Cardiac muscle cell (in vitro differentiated cells and primary cell): ENCODE measurements at places on chromosomes 12 and 14.
A peak's percentile ranks its signal among the peaks of the same experiment; 100 is the strongest.

- DNase-seq = peak; percentile 4
These were observed 104.5 kb upstream of the FRMD6 start for GRCh38 chr14:51547260-51547659.

- peak; percentile 50 for DNase-seq
These were observed 329.8 kb upstream of the TMPO start for GRCh38 chr12:98185606-98186005.

GRCh38 chr14:24695265-24696241 lies 61.6 kb upstream of the GZMB start:
- no peak for DNase-seq

DNA sequence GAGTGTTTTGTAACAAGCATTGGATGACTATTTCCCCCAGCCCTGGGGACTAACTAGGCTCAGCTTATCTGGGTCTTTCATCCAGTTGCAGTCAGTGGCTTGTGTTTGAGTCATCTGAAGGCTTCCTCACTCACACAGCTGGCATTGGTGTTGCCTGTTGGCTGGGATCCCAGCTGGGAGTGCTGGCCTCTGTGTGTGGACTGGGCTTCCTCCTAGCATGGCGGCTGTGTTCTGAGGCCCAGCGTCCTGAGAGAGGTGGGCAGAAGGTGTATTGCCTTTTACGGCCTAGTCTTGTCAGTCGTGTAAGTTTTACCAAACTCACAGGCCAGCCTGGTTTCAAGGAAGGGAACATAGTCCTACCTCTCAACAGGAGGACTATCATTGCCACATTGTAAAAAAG lies 28.3 kb upstream of the PPP2R5C start:
- DNase-seq = peak; percentile 68

DNA sequence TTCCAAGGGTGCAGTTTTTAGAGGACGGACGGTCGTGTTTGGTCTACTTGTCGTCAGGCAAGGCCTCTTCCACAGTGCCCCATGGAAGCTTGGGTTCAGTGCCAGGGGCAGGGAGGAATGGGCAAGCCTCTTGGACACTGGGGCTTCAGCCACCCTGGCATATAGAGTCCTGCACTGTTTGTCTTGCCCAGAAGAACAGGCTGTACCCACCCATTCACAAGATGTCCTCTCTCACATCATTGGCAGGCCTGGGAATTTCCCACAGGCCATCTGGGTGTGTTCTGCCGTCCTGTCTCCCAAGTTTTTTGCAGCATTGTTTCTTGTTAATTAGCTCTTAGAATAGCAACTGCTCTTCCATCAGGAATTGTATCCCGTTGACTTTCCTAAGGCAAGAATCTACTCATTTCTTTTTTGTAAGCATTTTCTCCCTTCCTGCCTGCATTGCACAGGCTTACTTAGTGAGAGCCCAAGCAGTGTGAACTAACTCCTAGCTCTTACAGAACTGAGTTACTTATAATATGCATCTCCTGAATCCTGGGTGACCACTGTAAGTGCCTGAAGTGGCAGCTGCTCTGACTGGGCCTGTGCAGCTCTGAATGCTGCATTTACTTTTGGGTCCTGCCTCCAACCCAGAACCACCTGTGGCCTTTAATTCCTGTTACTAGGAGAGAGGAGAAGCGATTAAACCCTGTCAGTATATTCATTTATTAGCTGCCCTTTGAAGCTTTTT lies 149.4 kb upstream of the HIF1A start:
- no peak for DNase-seq

DNA sequence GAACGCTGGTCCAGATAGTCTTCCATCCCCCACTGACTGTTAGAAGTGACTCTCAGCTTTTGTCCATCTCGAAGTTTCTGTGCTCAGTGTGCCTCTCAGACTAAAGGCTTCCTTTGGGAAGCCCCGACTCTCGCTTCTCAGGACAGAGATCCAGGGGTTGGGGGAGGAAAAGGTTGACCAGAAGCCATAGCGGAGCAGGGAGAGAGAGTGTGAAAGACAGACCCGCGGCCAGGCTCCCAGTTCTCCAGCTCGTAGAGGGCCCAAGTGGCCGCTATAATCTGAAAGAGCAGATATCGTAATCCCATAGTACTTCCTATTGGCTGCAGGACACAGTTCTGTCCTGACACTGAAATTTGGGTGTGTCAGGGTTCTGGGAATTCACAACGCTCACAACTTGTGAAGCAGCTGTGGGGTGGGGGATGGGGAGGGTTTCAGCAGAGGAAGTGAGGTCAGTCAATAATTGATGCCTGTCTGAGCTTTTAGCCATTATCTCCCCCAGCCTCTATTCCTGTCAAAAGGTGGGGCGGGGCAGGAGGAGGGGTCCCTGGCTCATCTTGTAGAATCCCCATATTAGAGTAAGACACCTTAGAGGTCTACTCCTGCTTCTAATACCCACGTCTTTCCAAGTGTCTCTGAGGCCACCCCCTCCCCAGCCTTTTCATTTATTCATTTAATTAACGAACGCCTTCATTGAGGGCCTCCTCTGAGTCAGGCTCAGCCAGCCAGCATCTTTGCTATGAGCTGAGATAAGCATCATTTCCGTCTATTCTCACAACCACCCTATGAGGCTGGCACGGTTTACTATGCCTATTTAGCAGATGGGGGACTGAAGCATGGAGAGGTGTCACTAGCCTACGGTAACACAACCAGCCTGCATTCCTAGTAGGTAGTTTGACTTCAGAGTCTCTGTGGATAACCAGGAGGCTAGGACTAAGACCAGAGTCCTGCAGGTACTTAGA lies 1.6 kb upstream of the ACVRL1 start:
- DNase-seq = no peak

DNA sequence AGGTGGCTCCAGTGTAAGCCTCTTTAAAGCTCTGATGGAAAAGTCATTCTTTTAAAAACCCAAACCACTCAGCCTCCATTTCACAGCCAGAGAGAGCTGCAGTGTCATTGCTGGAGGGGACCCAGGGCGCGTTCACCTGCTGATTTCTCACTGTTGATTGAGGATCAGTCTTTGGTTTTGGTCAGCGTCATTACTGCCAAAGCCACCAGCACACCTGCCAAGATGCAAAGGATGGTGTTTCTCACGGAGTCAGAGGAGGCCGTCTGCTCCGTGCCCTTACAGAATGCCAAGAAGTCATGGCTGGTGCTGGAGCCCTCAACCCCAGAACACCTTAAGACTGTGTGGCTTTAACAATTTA lies 32.8 kb upstream of the BATF start:
- DNase-seq = no peak

GRCh38 chr14:41615011-41615595 lies 8.4 kb downstream of the LRFN5 start:
- no peak for DNase-seq

- no peak for DNase-seq
These were observed 29.0 kb downstream of the SARNP start for GRCh38 chr12:55788546-55788945.

GRCh38 chr14:79011091-79011919 lies 841.1 kb downstream of the NRXN3 start:
- DNase-seq = peak; percentile 56

DNA sequence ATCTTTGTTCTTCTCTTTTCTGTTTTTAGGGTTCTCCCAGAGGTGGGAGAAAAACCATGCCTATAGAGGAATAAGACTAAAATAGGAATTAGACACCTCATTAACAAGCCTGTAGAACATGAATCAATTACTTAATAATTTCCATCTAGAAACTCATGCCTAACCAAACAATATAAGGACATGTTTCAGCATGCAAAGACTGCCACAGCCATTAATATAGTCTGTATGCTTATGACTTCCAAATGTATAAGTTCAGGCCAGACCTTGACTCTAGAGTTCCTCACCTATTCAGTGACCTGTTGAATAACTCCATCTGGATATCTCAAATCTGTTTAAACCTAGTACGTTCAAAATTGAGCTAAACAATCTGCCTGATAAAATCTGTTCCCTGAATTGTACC lies 304.6 kb downstream of the BMP4 start:
- no peak for DNase-seq

- DNase-seq = no peak
These were observed 114.8 kb downstream of the RIMBP2 start for GRCh38 chr12:130601327-130601726.

DNA sequence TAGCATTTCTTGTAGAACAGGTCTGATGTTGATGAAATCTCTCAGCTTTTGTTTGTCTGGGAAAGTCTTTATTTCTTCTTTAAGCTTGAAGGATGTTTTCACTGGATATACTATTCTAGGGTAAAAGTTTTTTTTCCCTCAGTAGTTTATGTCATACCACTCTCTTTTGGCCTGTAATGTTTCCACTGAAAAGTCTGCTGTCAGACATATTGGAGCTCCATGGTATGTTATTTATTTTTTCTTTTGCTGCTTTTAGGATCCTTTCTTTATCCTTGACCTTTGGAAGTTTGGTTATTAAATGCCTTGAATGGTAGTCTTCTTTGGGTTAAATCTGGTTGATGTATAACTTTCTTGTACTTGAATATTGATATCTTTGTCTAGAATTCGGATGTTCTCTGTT lies 306.1 kb downstream of the FUT8 start:
- DNase-seq = no peak

- DNase-seq = no peak
These were observed 47.9 kb upstream of the ATF7IP start for GRCh38 chr12:14317362-14318146.

GRCh38 chr12:8816448-8817050 lies 5.9 kb upstream of the A2ML1 start:
- DNase-seq = no peak

DNA sequence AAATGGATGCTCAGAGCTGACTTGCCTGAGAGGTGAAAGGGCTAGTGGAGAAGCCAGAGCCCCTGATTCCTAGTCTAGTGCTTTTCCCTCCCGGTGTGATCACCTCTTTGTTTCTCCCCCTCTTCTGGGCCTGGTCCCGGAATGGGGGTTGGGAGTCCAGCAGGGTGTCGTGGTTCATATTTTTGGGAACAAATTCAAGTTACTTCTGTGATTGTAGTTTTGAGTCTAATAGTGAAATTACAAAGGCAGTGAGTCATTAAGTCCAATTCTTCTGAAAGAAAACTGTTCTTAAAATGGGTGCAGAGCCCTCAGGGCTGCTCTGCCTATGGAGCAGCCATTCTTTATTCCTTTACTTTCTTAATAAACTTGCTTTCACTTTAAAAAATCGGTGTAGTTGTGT lies 7.6 kb downstream of the SUSD6 start:
- DNase-seq = no peak

GRCh38 chr12:116299064-116299463 lies 21.6 kb upstream of the MED13L start:
- DNase-seq = no peak

DNA sequence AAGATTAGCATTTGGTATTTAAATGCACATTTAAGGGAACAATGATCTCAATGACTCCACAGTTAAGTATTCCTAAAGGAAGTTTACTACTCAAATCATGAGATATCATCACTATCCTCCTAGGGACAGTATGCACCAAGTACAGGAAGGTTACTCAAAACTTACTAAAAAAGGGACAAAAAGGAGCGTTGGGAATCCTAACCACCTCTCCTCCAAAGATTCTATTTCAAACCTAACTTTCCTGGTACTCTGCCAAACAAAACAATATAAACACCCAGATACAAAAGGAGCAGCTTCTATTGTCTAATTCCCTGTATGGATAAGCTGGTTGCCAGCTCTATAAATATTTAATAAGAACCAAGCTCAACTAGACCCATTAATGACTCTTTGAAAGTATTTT lies 377.7 kb downstream of the NUAK1 start:
- DNase-seq = no peak

DNA sequence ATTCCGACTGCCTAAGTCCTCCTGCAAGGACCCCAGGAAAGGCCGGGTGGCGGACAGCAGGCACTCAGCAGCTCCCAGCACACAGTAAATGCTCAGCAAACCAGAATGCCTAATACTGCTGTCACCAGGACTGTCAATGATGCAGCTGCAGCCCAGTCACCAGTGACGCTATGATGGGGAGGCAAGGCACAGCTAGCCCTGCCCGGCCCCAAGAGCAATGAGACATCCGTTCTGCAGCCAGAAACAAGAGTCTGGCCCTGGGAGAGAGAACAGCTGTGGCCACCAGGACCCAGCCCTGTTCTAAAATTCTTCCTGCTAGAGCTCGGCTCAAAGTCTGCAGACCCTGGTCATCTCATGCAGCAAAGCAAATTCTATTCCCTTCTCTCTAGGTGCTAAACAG lies 69.8 kb downstream of the NCOR2 start:
- peak; percentile 26 for DNase-seq

DNA sequence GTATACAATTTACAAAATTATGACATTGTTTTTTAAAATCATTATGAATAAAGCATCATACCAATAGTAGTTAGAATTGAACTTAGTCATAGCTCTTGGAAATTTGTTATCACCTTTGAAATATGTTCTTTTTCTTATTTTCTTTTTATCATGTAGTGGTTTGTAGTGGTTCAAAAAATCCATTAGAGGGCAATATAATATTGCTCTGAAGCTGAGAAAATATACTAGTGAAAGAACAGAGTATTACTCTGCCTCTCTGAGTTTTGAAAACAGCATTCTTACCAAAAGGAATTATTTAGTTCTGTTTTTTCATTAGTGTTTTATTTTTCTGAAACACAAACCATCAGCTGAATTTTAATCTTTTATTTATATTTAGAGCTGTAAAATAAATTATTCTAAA lies 76.2 kb downstream of the PDZRN4 start:
- DNase-seq = peak; percentile 11

DNA sequence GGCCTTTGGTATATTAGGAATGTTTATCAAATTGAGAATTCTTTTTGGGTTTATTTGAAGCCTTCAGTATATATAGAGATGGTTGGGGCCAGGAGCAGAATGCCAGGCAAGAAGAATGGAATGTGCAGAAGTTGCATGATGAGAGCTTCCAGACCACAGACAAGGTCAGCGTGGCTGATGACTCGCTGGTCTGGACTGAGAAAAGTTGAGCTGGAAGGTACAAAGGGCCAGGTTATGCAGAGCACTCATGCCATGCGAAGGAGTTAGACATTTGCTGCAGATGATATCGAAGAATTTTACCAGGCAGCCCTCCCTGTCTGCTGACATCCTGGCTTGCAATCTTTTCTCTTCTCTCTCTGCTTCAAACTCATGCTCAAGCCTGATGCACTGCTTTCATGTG lies 196.2 kb upstream of the ARHGAP5 start:
- DNase-seq = peak; percentile 14
